CD4-positive, CD25-positive, alpha-beta regulatory T cell (primary cell): ENCODE measurements at places on chromosomes 5 and 9. TPM values are rescaled to one million over a fixed set of nuclear protein-coding genes. Genes with fewer than 3 reads are reported as not detected.

GRCh38 chr5:107476783-107477182 is 194.0 kb downstream of the EFNA5 start:
- no peak for DNase-seq

DNA sequence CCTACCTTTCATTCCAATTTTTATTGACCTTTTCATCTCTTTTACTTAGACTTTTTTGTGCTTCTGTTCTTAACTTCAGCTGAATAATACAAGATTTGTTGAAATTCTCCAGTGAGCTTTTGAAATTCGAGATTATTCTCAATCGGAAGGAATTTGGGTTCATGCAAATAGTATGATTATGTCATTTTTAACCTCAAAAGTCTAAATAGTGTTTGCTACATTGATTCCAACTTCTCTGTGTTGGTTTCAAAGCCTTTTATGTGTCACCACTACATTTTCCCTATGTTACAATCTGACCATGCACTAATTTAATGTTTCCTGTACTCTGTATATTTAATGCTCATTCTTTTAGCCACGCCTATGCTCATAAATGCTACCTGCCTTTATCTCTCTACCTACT is 44.1 kb downstream of the VPS13A start:
- no peak for DNase-seq

DNA sequence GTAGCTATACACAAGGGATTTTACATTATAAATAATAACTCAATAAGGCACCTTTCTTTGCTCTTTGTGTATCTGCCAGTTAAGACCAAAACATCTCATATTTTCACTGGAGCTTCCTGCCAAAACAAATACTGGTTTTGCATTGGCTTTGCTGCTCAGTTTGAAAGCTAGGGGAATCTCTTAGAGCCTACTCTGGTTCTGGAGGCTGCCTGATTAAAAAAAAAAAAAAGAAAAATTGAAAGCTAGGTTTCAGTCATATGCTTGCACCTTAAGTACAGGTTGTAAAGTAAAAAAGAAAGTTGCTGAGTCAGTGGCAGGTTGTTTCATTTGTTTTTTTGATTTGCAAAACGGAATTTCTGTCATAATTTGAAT is 2.3 kb downstream of the DENND4C start:
- DNase-seq, result peak; percentile 73

GRCh38 chr5:16450163-16450562 is 15.4 kb downstream of the ZNF622 start:
- DNase-seq, result no peak

DNA sequence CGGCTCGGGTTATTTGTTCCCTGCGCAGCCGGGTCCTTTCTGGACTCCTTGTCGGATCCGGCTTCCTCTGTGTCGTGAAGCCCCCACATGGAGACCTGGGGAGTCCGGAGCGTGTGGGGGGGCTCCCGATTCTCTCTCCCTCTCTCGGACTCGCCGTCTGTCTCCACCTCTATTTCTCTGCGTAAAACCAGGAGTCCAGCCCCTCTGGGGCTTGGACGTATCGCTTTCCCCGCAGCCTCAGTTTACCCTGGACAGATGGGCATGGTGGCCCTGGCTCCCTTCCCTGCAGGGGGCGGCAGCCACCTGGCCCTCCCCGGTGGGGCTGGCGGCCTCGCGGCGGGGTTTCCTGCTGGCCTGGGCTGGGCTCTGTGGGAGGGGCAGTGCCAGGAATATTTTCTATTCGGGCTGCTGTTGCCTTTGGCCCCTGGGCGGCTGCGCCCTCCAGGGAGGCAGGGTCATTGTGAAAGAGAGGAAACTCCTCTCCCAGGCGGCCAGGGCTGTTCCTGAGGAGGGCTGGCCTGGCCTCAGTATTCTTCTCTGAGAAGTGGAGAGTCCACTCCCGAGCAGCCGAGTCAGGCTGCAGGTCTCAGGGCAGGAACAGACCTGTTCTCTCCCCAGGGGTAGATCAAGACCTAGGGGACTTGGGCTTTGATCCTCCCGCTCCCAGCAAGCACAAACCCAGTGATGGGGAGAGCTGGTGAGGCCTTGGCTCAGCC is 665 bp downstream of the ASS1 start:
- no peak for DNase-seq

DNA sequence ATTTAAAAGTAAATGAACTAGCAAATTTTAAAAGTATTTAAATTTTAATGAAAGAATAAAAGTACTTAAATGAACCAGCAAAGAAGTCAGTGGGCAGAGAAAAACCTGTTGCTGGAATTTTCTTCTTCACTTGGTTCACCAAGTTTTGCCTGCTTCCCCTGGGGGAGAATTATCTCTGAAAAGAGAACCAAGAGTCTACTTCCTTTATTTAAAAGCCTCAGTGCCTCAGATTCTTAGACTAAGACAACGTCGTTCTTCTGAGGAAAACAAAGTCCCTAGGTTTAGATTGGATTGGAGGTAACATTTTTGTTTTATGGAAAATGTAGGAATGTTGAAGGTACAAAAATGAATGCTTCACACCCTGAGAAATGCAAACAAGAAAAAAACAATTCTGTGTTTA is 7.4 kb upstream of the KLF4 start:
- DNase-seq, result no peak

DNA sequence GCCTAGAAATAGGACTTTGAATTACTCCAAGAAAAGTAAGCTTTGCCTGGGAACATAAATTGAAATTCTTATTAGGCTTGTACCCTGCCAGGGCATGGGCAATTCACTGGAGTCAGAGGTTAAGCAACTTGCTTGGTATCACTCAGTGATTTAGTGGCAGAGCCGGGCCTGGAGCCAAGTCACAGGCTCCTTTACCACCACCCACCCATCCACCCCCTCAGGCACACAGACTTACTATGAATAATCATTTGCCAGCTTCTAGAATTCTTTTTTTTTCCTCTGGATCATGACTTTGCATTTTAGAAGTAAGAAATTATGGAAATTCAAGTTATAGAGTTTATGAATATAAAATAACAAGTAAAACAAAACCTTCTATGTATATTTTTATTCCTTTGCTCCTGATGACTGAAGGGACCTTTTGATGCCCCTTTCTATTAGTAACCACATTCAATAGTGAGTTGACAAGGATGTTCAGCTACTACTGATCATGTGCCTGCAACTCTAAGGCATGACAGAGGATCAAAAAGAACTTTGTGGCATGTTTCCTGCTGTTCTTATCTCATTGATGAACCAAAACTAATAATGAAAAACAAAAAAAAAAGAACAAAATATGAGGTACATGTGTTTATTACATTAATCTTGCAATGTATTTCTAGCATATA is 614.7 kb downstream of the TLR4 start:
- DNase-seq, result no peak

DNA sequence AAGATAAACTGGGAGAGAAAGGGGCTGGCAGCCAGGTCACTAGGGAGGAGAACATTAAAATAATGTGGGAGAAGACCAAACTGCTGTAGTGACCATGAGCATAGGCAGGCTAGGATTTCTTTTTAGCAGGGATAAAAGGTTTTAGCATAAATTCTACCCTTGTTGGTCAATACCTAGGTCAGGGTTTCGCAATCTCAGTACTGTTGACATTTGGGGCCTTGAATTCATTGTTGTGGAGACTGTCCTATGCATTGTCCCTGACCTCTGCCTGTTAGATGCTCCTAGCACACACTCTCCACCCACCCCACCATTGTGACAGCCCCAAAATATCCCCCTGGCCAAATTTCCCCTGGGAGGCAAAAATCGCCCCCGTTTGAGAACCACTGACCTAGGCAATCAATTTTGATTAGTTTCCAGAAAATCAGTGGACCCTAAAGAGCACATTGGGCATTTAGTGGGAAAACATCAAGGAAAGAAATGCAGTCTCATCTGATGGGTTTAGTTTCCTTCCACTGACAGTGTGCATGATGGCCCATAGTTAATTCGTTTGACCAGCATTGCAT is 181.4 kb downstream of the NTRK2 start:
- no peak for DNase-seq

GRCh38 chr5:167694325-167695147 is 596.9 kb upstream of the WWC1 start:
- DNase-seq, result no peak

GRCh38 chr9:75242426-75242825 is 154.1 kb downstream of the OSTF1 start:
- no peak for DNase-seq

GRCh38 chr5:122673343-122673742 is 101.5 kb upstream of the SNX2 start:
- no peak for DNase-seq

- no peak for DNase-seq
These were observed 284.5 kb upstream of the POU5F2 start for GRCh38 chr5:94025788-94026473.

DNA sequence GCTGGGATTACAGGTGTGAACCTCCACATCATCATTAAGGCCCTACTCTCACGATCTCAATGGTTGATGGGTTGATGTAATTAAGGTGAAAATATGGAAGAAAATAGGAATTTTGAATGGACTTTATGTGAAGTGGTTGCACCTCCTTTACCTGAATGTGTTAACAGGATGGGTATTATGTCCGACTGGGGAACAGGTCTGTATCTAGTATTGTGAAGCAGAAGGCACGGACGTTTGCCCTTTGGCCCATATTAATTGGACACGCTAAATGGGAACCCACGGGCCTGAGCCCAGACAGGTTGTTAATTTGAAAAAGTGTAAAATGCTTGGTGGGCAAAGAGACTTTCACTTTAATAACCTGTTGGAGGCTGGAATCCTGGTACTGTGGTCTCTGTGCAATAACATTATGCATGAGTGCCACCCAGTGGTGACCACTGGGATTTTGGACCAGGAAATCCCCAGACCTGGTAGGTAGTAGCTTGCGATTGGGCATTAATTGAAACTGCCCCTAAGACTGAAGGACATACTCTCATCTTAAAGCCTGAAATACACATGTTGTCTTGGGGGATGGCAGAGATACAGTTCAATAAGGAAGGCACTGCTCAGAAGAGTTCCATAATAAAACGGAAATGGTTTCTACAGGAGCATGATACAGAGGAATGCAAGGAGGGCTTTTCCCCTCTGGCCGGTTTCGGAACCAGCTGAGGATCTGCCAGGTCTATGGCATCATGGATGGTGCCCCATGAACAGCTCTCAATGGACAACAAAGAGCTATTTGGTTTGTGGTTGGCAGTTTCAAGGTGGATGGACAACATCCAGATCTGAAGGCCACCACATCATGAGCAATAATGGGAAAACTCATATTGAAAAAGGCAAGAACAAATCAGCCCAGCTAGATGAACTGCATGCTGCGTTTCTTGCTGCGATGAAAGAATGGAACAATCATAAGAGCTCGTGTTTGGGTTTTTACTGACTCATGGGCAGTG is 26.2 kb upstream of the BICD2 start:
- peak; percentile 62 for DNase-seq

GRCh38 chr5:129904102-129904666 is at the start of gene CHSY3:
Gene CHSY3, plus strand, starts transcription at chr5:129904465.
- peak; percentile 41 for DNase-seq

DNA sequence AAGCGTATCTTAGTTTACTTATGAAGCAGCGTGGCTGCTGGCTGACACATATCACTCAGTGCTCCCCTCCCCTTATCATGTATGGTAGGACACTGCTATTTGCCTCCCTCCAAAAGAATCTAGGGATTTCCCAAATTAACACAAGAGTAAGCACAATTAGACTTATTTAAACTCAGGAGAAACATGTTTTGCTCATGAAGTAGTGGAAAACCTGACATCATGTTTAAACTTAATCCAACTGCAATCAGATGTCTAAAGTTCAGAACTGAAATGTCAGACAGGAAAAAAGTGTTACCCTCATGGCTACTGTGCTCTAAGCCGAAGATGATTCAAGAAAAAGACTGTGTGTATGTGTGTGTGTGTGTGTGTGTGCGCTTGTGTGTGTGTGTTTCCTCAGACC is 324.1 kb upstream of the TNC start:
- no peak for DNase-seq

DNA sequence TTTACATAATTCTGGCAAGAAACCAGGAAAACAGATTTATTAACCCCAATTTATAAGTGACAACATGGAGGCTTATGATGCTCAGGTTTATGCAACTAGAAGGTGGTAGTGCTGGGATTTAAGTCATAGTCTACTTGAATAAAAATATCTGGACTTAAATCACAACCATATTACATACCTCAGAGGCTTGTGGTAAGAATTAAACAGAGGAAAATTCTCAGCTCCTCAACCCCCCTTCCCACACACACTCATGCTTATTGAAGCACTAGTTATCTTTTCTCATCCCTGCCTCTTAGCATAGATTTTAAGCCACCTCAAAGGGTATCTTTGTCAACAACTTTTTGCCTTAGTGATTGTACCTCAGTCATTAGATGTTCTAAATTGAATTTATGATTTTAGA is 731.0 kb downstream of the PRELID2 start:
- DNase-seq, result no peak

DNA sequence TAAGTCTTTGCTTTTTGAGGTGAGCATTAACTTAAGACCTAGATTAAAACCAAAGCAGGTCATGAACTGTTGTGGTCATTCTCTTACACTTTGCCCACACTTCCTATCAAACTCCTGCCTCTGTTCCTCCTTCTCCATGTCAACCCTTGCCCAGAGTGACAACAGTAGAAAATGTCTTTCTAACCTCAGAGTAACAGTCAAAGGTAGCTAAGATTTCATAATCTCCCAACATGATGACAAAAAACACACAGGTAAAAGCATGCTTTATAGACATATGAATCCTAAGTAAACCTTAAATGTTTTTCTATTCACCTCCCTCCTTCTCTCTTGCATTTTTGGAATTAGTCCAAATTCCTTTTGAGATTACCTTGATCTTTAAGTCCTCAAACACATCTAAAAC is 422.3 kb downstream of the SPATA31D1 start:
- DNase-seq, result no peak

DNA sequence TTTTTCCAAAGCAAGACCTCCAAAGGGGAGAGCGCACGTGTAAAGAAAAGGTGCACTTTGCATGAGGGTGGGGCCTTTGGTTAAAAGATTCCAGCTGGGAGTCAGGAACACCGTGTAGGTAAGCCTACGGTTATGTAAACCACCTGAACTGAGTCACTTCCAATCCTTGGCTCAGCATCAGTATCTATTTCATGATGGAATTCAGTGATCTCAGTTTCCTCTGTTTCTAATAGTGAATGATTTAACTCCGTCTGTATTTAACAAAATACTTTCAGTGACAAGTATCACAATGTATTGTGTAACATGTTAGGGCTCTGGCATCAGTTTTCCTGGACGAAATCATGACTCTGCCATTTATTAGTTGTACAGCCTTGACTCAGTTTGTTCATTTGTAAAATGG is 1.3 kb upstream of the SVEP1 start:
- DNase-seq, result no peak

- DNase-seq, result no peak
These were observed 36.3 kb upstream of the MTAP start for GRCh38 chr9:21766096-21766495.

The ZNF658 gene
- 2.2 TPM for polyA plus RNA-seq

The NOL8 gene
- polyA plus RNA-seq, result 28.5 TPM

The STPG3 gene
- polyA plus RNA-seq, result not detected

The LTC4S gene
- 4.3 TPM for polyA plus RNA-seq

The HNRNPA0 gene
- 14.9 TPM for polyA plus RNA-seq

The EDIL3 gene
- not detected for polyA plus RNA-seq

The RFX3 gene
- polyA plus RNA-seq, result 9.8 TPM

The PCDHGA3 gene
- polyA plus RNA-seq, result not detected

The DMRT3 gene
- polyA plus RNA-seq, result not detected

The IL7R gene
- 110 TPM for polyA plus RNA-seq

The IFNA13 gene
- polyA plus RNA-seq, result not detected

The GABRA6 gene
- not detected for polyA plus RNA-seq

The SHC3 gene
- polyA plus RNA-seq, result not detected

The PLCXD3 gene
- not detected for polyA plus RNA-seq

The NR4A3 gene
- 0.21 TPM for polyA plus RNA-seq

The EPB41L4A gene
- polyA plus RNA-seq, result 0.21 TPM

The ENHO gene
- 0.16 TPM for polyA plus RNA-seq

The FBP1 gene
- 2.0 TPM for polyA plus RNA-seq

The NDST1 gene
- not detected for polyA plus RNA-seq
